ENCODE measurements at places on chromosomes 4 and X.

- no peaks in the 10 kb centered on the region for H3K36me3 ChIP-seq
- H3K4me3 ChIP-seq = no peak overlapping the region
- H3K27ac ChIP-seq = no peak overlapping the region
- no peaks in the 10 kb centered on the region for H3K4me1 ChIP-seq
- DNase-seq = no peak
Measured at GRCh38 chr4:118993333-118993732, 104.7 kb downstream of the SYNPO2 start.

- no peak for DNase-seq
- no peaks in the 10 kb centered on the region for H3K36me3 ChIP-seq
- no peak overlapping the region for H3K4me3 ChIP-seq
- H3K27ac ChIP-seq = no peak overlapping the region
Measured at GRCh38 chr4:174592985-174593335, 70.7 kb upstream of the HPGD start.

DNA sequence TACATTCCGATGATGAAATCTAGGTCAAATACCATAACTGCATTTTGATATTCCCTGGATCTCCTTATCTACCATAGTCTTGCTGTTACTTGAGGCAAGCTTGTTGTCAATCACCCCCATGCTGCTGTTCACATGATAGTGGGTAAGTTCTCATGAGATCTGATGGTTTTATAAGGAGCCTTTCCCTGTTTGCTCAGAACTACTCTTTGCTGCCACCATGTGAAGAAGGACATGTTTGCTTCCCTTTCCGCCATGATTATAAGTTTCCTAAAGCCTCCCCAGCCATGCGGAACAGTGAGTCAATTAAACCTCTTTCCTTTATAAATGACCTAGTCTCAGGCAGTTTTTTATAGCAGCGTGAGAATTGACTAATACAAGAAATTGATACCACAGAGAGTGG is 432.0 kb downstream of the GLUD2 start:
- no peak overlapping the region for H3K27ac ChIP-seq
- no peaks in the 10 kb centered on the region for H3K36me3 ChIP-seq
- no peaks in the 10 kb centered on the region for H3K4me1 ChIP-seq

DNA sequence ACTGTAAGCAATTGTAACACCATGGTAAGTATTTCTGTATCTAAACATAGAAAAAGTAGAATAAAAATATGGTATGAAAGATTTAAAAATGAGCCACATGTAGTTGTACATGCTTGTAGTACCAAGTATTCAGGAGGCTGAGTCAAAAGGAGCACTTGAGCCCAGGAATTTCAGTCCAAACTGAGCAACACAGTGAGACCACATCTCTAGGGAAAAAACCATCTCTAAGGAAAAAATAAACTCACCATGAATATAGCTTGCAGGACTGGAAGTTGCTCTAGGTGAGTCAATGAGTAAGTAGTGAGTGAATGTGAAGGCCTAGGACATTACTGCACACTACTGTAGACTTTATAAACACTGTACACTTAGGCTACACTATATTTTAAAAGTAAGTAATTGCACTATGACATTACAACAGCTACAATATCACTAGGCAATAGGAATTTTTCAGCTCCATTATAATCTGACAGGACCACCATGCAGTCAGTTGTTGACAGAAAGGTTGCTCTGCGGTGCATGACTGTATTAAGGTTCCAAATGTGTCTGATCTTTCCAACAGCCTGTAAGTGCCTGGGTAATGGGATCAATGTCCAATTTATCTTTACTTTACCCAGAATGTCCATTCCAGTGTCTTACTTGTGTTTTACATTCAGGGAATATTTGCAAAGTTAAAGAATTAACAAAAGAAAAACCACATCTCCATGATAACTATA is 28.9 kb upstream of the LRBA start:
- H3K27me3 ChIP-seq = no peaks in the 10 kb centered on the region
- no peak overlapping the region for H3K4me3 ChIP-seq
- no peak for DNase-seq
- H3K4me1 ChIP-seq = peaks cover 3% of the 10 kb centered on the region
- no peaks in the 10 kb centered on the region for H3K36me3 ChIP-seq

DNA sequence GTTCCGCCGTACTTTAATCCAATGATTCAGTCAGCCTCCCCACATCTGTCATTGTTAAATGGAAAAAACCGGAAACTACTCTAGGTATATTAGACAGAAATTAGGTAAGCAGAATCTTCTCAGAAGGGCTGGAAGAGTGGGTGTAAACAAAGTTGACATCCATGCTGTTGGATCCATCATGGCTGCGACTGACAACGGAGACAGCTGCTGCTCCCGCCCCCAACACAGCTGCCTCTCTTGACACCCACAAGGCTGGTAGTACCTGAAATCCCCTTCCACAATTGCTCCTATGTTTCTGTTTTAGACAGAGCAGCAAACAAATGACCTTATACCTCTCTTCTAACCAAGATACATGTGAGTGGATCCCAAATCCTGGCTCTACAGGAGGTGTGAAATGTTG is 66.6 kb downstream of the RXFP1 start:
- H3K4me3 ChIP-seq = no peak overlapping the region
- no peaks in the 10 kb centered on the region for H3K27me3 ChIP-seq
- H3K27ac ChIP-seq = no peak overlapping the region
- H3K36me3 ChIP-seq = no peaks in the 10 kb centered on the region
- DNase-seq = no peak

DNA sequence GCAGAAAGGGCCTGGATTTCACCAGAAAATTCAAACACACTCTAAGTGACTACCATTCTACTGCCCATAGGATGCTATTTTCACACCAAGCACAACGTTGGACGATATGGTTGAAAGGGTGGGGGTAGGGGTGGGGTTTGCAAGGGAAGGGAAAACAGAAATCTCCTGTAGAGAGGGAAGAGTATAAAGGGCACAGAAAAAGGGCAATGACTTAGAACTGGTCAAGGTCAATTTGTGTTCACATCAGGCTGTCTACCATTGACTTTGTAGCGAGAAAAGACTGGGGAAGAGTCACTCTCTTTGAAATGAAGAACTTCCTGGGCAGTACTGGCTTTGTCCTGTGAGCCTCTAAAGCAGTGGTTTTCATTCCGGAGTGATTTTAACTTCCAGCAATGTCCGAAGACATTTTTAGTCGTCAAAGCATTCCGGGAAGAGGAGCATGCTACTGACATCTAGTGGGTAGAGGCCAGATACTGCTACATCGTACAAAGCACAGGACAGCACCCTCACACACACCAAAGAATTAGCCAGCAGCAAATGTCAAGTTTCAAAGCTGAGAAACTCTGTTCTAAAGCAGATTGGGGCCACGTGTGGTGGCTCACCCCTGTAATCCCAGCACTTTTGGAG is 48.4 kb upstream of the SLC7A3 start:
- H3K27ac ChIP-seq = no peak overlapping the region
- H3K36me3 ChIP-seq = no peaks in the 10 kb centered on the region
- H3K27me3 ChIP-seq = no peaks in the 10 kb centered on the region
- no peak for DNase-seq
- H3K4me3 ChIP-seq = no peak overlapping the region

DNA sequence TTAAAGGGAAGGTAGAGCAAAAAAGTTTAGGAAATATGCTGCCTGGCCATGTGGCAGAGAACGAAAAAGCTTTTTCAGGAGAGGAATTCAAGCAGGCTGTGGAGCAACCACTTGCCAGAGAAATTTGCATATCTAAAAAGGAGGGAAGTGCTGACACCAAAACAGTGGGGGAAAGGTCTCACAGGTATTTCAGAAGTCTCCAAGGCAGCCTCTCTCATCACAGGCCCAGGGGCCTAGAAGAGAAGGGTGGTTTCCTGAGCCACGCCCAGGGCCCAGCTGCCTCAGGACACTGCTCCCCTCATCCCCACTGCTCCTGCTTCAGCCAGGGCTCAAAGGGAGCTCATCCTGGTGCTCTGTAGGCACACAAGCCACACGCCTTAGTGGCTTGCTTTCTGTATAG is 29.9 kb upstream of the STS start:
- H3K4me3 ChIP-seq = no peak overlapping the region
- DNase-seq = no peak
- no peaks in the 10 kb centered on the region for H3K27me3 ChIP-seq

GRCh38 chrX:54920610-54921426 is at the start of gene TRO:
Gene TRO, plus strand, starts transcription at chrX:54920824. Its CDS starts 1,423 bp downstream, at chrX:54922247.
- DNase-seq = no peak
- H3K36me3 ChIP-seq = peaks cover 11% of the 10 kb centered on the region
- H3K4me1 ChIP-seq = no peaks in the 10 kb centered on the region
- peak within 1 kb of the TSS; percentile 80 for H3K4me3 ChIP-seq
- no peaks in the 10 kb centered on the region for H3K27me3 ChIP-seq

DNA sequence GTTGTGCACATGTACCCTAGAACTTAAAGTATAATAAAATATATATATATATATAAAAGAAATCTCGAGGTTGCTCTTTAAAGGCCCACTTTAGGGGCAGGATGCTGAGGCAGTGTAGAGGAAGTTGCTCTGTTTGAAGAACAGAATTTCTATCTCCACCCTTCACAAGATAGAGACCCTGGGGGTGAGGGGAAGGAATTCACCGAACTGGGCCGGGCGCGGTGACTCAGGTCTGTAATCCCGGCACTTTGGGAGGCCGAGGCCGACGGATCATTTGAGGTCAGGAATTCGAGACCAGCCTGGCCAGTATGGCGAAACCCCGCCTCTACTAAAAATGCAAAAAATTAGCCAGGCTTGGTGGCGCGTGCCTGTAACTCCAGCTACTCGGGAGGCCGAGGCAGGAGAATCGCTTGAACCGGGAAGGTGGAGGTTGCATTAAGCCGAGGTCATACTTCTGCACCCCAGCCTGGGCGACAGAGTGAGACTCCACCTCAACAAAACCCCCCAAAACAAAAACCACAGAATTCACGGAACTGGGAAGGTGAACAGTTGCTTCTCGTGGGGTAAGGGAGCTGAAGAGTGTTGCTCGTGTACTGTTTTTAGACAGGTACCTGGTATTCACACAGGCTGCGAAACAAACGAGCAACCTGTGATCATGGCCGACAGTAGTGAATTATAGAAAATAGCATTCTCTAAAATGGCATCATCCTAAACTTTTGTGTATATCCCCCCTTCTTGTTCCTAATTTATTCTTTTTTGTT is 6.2 kb downstream of the PLAC8 start:
- H3K36me3 ChIP-seq = no peaks in the 10 kb centered on the region
- H3K27me3 ChIP-seq = peaks cover 5% of the 10 kb centered on the region
- H3K27ac ChIP-seq = no peak overlapping the region
- no peak for DNase-seq
- 0 out of 2 replicates have a peak, but pooled peaks cover 2% of the 10 kb centered on the region for H3K4me1 ChIP-seq

GRCh38 chrX:47612418-47612817 is 7.2 kb downstream of the SYN1 start:
- no peak for DNase-seq
- no peaks in the 10 kb centered on the region for H3K4me1 ChIP-seq
- no peaks in the 10 kb centered on the region for H3K27me3 ChIP-seq

- no peaks in the 10 kb centered on the region for H3K4me1 ChIP-seq
- no peaks in the 10 kb centered on the region for H3K36me3 ChIP-seq
- no peaks in the 10 kb centered on the region for H3K27me3 ChIP-seq
- no peak for DNase-seq
- H3K4me3 ChIP-seq = no peak overlapping the region
- no peak overlapping the region for H3K27ac ChIP-seq
Measured at GRCh38 chr4:169385376-169385775, 114.6 kb upstream of the SH3RF1 start.

DNA sequence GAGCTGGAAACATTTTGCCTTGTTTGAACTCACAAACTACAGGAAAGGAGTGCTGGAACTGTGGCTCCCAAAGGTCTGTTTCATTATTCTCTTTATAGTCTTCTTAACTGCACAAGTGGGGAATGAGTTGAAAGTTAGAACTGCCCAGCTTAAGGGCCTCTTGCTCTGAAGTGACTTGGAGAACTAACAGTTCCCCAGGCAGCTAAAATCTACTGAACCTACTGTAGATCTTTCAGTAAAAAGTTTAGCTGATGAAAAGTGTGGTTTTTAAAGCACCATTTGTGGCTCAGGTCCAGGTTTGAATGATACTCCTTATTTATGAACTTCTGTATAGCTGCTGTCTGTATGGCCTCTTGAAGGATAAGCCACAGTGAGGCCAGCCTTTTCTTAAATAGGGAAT is 353.8 kb downstream of the MAPK10 start:
- no peaks in the 10 kb centered on the region for H3K27me3 ChIP-seq
- no peak overlapping the region for H3K27ac ChIP-seq
- DNase-seq = no peak
- no peak overlapping the region for H3K4me3 ChIP-seq

GRCh38 chr4:2406920-2407319 is 11.5 kb downstream of the ZFYVE28 start:
- no peaks in the 10 kb centered on the region for H3K27me3 ChIP-seq
- no peak for DNase-seq
- no peak overlapping the region for H3K4me3 ChIP-seq
- peaks cover 8% of the 10 kb centered on the region for H3K4me1 ChIP-seq
- H3K36me3 ChIP-seq = no peaks in the 10 kb centered on the region
